ENCODE measurements at places on chromosomes 2 and 18. TPM values are rescaled to one million over a fixed set of nuclear protein-coding genes. Genes with fewer than 3 reads are reported as not detected.

SERPINB10 gene
- not detected for total RNA-seq

GRCh38 chr2:165846056-165846455, 52.0 kb upstream of the GALNT3 start:
- DNase-seq = no peak
- no peaks in the 10 kb centered on the region for H3K4me1 ChIP-seq
- no peak overlapping the region for H3K27ac ChIP-seq
- no peak overlapping the region for H3K4me3 ChIP-seq

DHRS9 gene
- total RNA-seq = 1.3 TPM

GRCh38 chr2:45607701-45608100, 3.4 kb downstream of the SRBD1 start:
- H3K4me1 ChIP-seq = peaks cover 22% of the 10 kb centered on the region
- no peak for DNase-seq
- H3K27me3 ChIP-seq = no peaks in the 10 kb centered on the region
- no peak overlapping the region for H3K4me3 ChIP-seq

DNA sequence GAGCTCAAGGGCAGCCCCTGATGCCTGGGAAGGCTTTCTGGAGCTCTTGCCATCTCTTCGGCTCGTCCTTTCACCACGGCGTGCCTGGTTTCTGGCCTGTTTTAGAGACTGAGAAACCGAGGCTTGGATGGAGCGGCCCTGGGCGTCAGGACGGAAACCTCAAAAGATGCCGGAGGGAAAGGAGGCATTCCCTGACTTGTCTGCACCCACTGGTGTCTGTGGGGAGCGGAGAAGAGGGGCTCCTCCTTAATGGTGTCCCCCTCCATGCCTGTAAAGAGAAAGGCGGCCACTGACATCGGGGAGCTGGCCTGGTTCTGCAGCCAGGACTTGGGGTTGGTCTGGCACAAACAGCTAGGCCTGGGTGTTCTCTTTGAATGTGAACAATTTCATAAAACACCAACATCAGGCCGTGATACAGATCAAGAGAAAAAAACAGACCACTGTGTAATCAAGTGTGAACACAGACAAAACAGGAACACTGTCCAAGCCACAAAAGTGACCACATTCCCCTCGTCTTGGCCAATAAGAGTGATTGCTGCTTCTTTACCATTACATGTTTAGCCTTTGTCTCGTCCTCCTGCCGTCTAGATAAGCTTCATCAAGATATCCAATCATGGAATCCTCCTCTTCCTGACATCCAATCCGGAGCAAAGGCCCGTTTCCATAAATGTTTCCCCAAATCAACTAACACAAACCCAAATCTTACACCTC, 633 bp upstream of the ILKAP start:
- H3K27ac ChIP-seq = peak overlapping the region; percentile 88
- H3K27me3 ChIP-seq = no peaks in the 10 kb centered on the region
- H3K4me3 ChIP-seq = peak overlapping the region; percentile 89
- H3K36me3 ChIP-seq = no peaks in the 10 kb centered on the region
- no peak for DNase-seq

IAH1 gene
- total RNA-seq = 34.9 TPM

- peak; percentile 79 for DNase-seq
- H3K27me3 ChIP-seq = no peaks in the 10 kb centered on the region
- no peak overlapping the region for H3K4me3 ChIP-seq
- peaks cover 35% of the 10 kb centered on the region for H3K36me3 ChIP-seq
Observed at GRCh38 chr18:79484661-79485621, 89.2 kb downstream of the NFATC1 start.

DNA sequence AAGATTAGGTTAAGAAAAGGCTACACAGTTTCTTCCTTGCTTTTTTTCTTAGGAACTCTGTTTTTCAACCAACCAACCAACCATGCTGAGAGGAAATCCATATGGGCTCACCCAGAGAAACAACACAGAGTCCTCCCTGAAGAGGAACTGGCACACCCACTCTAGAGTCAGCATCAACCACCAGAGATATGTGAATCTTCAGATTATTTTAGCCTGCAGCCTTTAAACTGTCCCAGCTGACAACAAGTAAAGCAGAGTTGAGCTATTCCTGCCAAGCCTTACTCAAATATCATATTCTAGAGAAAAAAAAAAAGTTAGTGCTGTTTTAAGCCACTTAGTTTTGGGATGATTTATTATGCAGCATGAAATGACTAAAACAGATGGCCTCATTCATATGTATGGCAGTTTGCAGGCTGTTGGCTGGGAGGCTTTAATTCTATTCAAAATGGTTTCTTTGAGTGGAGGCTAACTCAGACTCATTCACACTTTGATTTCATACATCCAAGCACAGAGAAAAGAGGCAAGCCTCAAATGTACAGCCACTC, 1637.7 kb upstream of the LRRTM1 start:
- no peaks in the 10 kb centered on the region for H3K36me3 ChIP-seq
- H3K4me1 ChIP-seq = no peaks in the 10 kb centered on the region
- H3K27ac ChIP-seq = no peak overlapping the region

GRCh38 chr2:143841935-143842334, 678.0 kb downstream of the ZEB2 start:
- H3K36me3 ChIP-seq = no peaks in the 10 kb centered on the region
- H3K4me1 ChIP-seq = no peaks in the 10 kb centered on the region
- no peak overlapping the region for H3K4me3 ChIP-seq
- H3K27me3 ChIP-seq = no peaks in the 10 kb centered on the region
- DNase-seq = no peak
- no peak overlapping the region for H3K27ac ChIP-seq

- peaks cover 55% of the 10 kb centered on the region for H3K36me3 ChIP-seq
- no peak overlapping the region for H3K27ac ChIP-seq
- no peak for DNase-seq
Observed at GRCh38 chr18:63981719-63982118, 11.8 kb downstream of the SERPINB8 start.

MATN3 gene
- total RNA-seq = not detected

GRCh38 chr2:215379039-215379438, 56.8 kb downstream of the FN1 start:
- DNase-seq = no peak
- no peak overlapping the region for H3K4me3 ChIP-seq
- H3K36me3 ChIP-seq = peaks cover 4% of the 10 kb centered on the region

- H3K4me1 ChIP-seq = no peaks in the 10 kb centered on the region
- no peaks in the 10 kb centered on the region for H3K36me3 ChIP-seq
- H3K27ac ChIP-seq = no peak overlapping the region
- no peak for DNase-seq
- no peaks in the 10 kb centered on the region for H3K27me3 ChIP-seq
- no peak overlapping the region for H3K4me3 ChIP-seq
Observed at GRCh38 chr2:50754514-50754913, 277.4 kb downstream of the NRXN1 start.

DNA sequence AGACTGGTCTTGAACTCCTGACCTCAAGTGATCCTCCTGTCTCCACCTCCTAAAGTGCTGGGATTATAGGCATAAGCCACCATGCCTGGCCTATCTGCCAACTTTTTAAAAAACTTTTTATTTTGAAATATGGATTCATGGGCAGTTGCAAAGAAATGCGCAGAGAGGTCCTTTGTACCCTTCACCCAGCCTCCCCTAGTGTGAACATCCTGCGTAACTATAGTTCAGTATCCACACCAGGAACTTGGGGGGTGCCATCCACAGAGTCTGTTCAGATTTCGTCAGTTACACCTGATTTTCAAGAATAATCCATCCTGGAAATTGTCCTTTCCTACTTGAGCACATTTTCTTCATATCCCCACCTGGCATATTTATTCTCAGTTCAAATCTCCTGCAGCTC, 33.0 kb downstream of the EFR3B start:
- peaks cover 9% of the 10 kb centered on the region for H3K4me1 ChIP-seq
- H3K4me3 ChIP-seq = no peak overlapping the region
- no peaks in the 10 kb centered on the region for H3K36me3 ChIP-seq
- H3K27me3 ChIP-seq = no peaks in the 10 kb centered on the region

DNA sequence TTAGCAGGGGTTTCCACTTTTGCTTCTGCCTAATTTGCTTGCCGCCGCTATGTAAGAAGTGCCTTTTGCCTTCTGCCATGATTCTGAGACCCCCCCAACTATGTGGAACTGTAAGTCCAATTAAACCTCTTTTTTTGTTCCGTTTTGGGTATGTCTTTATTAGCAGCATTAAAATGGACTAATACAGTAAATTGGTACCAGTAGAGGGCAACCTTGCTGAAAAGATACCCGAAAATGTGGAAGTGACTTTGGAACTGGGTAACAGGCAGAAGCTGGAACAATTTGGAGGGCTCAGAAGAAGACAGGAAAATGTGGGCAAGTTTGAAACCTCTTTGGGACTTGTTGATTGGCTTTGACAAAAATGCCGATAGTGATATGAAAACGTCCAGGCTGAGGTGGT, 216.1 kb upstream of the FSIP2 start:
- H3K36me3 ChIP-seq = no peaks in the 10 kb centered on the region
- DNase-seq = no peak
- no peak overlapping the region for H3K27ac ChIP-seq
- H3K27me3 ChIP-seq = no peaks in the 10 kb centered on the region

DNA sequence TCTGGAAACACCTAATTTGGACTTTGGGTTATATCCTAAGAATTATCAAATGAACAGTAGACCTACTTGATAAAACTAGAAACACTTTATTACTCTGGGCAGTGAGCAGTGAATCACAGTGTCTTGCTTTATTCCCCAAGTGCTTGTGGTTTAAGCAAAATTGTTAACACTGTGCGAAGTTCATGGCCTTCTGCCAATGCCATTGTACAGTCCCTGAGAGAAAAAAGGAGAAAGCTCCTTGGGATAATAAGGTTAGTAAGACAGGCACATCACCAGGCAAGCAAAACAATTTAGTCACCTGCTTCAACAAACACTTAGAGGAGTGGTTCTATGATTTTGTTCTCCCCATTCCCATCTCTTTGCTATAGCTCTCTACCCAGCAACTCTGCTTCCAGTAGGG, 39.8 kb downstream of the ADCYAP1 start:
- DNase-seq = peak; percentile 8
- no peaks in the 10 kb centered on the region for H3K27me3 ChIP-seq
- no peak overlapping the region for H3K4me3 ChIP-seq
- no peak overlapping the region for H3K27ac ChIP-seq
- no peaks in the 10 kb centered on the region for H3K36me3 ChIP-seq
- H3K4me1 ChIP-seq = no peaks in the 10 kb centered on the region

VIL1 gene
- 12.5 TPM for total RNA-seq

- no peak overlapping the region for H3K27ac ChIP-seq
- no peak overlapping the region for H3K4me3 ChIP-seq
- peak; percentile 5 for DNase-seq
- no peaks in the 10 kb centered on the region for H3K27me3 ChIP-seq
Observed at GRCh38 chr2:148244593-148245292, 223.9 kb downstream of the MBD5 start.

DNA sequence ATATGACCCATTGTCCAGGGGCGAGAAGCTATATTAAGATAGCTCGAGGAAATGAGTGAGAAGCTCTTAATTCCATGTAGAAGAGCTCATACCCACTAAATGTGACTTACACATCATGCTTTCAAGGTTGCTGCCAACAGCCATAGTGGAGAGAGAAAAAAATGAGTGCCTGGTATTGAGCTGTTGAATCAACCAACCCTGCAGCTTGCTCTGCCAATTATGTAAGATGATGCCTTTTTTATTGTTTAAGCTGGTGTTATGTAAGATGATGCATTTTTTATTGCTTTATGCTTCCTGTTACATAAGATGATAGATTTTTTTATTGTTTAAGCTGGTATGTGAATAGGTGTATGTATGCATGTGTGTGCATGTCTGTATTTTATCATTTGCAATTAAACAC, 228.2 kb downstream of the CCDC178 start:
- H3K27ac ChIP-seq = no peak overlapping the region
- H3K4me1 ChIP-seq = no peaks in the 10 kb centered on the region
- DNase-seq = no peak

DNA sequence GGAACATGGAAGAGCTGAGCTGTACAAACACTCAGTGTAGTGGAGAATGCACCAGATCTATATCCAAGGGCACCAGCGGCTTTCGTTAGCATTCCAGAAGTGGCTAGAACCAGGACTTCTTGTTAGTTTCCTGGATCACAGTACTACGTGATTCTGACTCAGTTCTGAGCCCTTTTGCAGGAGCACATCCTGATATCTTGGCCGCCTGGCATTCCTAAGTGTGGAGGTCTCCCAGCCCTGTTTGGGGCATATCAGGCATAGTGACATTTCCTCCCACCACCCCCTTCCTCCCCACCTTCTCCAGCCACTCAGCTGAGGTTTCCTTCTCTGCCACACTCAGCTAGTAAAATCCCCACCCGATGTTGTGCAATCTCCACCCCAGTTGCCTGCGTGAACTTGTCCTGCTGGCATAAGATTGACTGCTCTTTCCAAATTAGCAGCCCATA, 63.4 kb downstream of the BMP10 start:
- DNase-seq = no peak
- H3K4me1 ChIP-seq = no peaks in the 10 kb centered on the region
- no peak overlapping the region for H3K27ac ChIP-seq
- H3K4me3 ChIP-seq = no peak overlapping the region
- peaks cover 13% of the 10 kb centered on the region for H3K36me3 ChIP-seq

- no peak overlapping the region for H3K4me3 ChIP-seq
- H3K27ac ChIP-seq = no peak overlapping the region
- H3K4me1 ChIP-seq = peaks cover 7% of the 10 kb centered on the region
- no peaks in the 10 kb centered on the region for H3K36me3 ChIP-seq
- DNase-seq = peak; percentile 60
Observed at GRCh38 chr2:112733871-112734270, 13.1 kb downstream of the NT5DC4 start.

DNA sequence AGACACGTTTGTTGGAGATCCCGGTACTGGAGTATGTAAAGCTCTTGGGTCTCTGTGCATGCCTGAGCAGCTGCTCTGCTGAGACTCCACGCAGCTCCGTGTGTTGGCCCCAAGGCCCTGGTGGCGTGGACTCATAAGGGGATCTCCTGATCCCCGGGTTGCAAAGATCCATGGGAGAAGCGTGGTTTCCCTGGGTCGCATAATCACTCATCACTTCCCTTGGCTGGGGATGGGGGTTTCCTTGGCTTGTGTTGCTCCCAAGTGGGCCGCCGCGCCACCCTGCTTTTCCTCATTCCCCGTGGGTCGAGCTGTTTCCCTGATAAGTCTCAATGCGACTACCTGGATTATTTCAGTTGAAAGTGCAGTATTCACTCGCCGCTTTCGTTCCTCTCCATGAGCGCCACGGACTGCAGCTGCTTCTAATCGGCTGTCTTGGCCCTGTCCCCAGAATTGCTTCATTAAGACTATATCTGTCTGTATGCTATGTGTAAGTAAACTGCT, 76.0 kb downstream of the EPC2 start:
- H3K4me3 ChIP-seq = no peak overlapping the region
- no peaks in the 10 kb centered on the region for H3K36me3 ChIP-seq
- peaks cover 42% of the 10 kb centered on the region for H3K4me1 ChIP-seq
- H3K27ac ChIP-seq = no peak overlapping the region

SFTPB gene
- total RNA-seq = 13.4 TPM

- H3K27me3 ChIP-seq = no peaks in the 10 kb centered on the region
- no peaks in the 10 kb centered on the region for H3K4me1 ChIP-seq
- no peak overlapping the region for H3K4me3 ChIP-seq
- H3K27ac ChIP-seq = no peak overlapping the region
Observed at GRCh38 chr2:198008230-198008629, 203.8 kb downstream of the PLCL1 start.

Measured in stomach (tissue), 19 donors.